ENCODE measurements at places on chromosomes 4 and X.

GRCh38 chr4:68218044-68218443 lies 27.4 kb downstream of the TMPRSS11B start:
- no peaks in the 10 kb centered on the region for H3K4me1 ChIP-seq
- H3K27me3 ChIP-seq: no peaks in the 10 kb centered on the region
- no peak for DNase-seq
- H3K27ac ChIP-seq: no peak overlapping the region

DNA sequence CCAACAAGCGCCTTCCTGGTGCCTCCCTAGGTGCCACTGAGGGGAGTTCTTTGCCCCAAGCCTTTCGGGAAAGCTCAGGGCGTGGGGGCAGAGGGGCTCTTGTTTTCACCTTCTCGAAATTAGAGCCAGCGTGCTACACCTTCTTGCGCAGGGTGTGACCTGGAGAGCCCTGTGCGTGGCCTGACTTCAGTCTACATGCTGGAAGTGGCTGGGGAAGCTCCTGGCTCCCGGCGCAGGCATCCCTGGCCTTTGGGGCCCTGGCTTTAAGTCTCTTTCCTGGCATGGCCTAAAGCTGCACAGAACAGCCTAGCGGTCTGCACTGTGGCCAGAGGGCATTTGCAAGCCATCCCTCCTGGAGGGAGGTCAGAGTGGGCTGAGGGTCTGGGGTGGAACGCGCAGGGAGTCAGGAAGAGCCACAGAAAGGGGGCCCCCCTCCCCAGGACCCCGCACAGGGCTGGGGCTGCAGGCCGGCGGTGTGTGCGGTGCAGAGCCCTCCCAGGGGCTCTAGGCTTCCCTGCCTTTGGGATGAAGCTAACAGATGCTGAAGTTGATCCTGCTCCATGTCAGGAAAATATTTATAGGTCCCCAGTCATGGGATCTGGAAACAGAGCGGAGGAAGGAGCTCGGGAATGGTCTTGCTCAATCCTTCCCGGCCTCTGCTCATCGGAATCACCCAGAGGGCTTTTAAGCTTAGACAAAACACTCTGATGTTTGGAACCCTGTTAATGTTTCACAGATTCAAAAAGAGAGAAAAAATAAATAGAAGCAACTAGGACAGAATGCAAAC lies 781 bp upstream of the SPON2 start:
- H3K4me1 ChIP-seq: peaks cover 3% of the 10 kb centered on the region
- H3K36me3 ChIP-seq: no peaks in the 10 kb centered on the region
- H3K27ac ChIP-seq: no peak overlapping the region
- DNase-seq: no peak

DNA sequence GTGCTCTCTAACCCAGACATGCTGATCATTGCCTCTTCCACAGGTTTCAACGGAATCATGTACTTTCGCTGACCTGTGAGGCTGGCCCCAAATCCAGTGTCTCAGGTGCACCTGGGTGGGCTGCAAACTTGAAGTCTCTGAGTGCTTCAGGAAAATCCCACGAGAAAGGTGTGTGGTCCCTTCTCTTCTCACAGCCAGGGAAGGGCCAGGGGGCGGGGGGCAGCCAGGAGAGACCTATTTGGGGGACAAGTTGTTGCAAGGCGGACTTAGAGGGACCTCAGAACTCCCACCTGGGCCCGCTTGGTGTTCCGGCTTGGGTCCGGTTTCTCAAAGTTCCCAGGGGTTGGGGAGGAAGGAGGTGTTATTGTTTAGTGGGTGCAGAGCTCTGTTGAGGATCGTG lies 80.0 kb downstream of the HMX1 start:
- H3K4me1 ChIP-seq: no peaks in the 10 kb centered on the region
- no peak overlapping the region for H3K4me3 ChIP-seq
- DNase-seq: no peak

GRCh38 chrX:118347736-118348135 lies 1.8 kb downstream of the WDR44 start:
- peak overlapping the region; percentile 79 for H3K4me3 ChIP-seq
- H3K27ac ChIP-seq: peak overlapping the region; percentile 24
- H3K27me3 ChIP-seq: no peaks in the 10 kb centered on the region

DNA sequence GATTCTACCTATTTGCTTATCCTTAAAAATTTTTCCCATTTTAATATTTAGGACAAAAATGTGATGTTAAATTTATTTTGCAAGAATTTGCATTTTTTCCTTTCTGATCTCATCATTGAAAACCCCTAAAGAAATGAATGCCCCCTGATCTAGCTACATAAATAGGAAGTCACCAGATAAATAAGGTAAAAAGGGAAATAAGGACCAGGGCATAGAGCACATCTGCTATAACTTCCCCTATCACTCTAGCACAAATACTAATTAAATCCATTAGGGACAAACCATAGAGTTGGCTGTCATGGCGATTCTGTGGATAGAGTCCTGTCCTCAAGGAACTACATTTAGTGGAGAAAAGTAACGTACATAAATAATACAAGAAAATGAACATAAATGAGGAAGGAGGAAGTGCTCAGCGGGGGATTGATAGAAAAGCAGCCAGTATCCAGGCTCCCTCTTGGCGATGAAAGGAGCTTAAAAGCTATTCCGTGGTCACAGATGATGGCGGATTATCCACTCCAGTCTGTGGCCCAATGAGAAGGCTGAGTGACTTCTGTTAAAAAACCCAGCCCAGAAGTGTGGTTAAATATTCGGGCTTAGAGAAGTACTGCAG lies 76.9 kb upstream of the RPL34 start:
- no peak for DNase-seq
- H3K27me3 ChIP-seq: no peaks in the 10 kb centered on the region
- H3K4me1 ChIP-seq: peaks cover 2% of the 10 kb centered on the region
- no peak overlapping the region for H3K27ac ChIP-seq

- no peak for DNase-seq
- H3K36me3 ChIP-seq: no peaks in the 10 kb centered on the region
- no peak overlapping the region for H3K27ac ChIP-seq
- no peaks in the 10 kb centered on the region for H3K27me3 ChIP-seq
Measured at GRCh38 chrX:98379134-98379533, 1495.4 kb downstream of the RPA4 start.

- peaks cover 3% of the 10 kb centered on the region for H3K27me3 ChIP-seq
- H3K27ac ChIP-seq: no peak overlapping the region
- no peaks in the 10 kb centered on the region for H3K36me3 ChIP-seq
- DNase-seq: no peak
Measured at GRCh38 chr4:57119054-57119651, 9.0 kb upstream of the IGFBP7 start.

GRCh38 chr4:69764311-69764710 lies 3.9 kb upstream of the SULT1B1 start:
- H3K4me3 ChIP-seq: no peak overlapping the region
- no peaks in the 10 kb centered on the region for H3K36me3 ChIP-seq
- H3K27me3 ChIP-seq: no peaks in the 10 kb centered on the region
- H3K4me1 ChIP-seq: peaks cover 33% of the 10 kb centered on the region
- no peak for DNase-seq

GRCh38 chr4:38231626-38232025 lies 271.4 kb downstream of the PTTG2 start:
- no peak overlapping the region for H3K27ac ChIP-seq
- H3K27me3 ChIP-seq: peaks cover 3% of the 10 kb centered on the region
- no peak for DNase-seq
- no peak overlapping the region for H3K4me3 ChIP-seq
- H3K4me1 ChIP-seq: no peaks in the 10 kb centered on the region

GRCh38 chr4:74934016-74934831 lies 1.3 kb downstream of the PARM1 start:
- no peak overlapping the region for H3K27ac ChIP-seq
- H3K4me1 ChIP-seq: no peaks in the 10 kb centered on the region
- H3K27me3 ChIP-seq: peaks cover 37% of the 10 kb centered on the region
- DNase-seq: no peak

DNA sequence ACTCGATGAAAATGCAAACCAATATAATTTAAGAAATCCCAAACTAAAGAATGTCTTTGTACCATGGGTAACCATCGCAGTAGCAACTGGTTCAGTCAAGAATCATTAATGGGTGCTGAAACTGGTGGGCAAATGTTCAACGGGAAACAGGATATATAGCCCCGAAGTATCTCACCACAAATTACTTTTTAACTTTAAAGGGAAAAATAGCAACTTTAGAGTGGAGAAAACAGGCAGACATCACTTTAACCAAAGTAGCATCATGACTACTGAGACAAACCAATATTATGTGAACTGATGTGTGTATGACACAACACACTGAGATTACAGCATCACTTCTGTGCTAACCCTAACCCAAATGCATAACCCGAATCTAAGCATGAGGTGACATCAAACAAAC lies 33.8 kb upstream of the SLAIN2 start:
- DNase-seq: no peak
- no peaks in the 10 kb centered on the region for H3K36me3 ChIP-seq
- no peak overlapping the region for H3K27ac ChIP-seq
- H3K4me3 ChIP-seq: no peak overlapping the region

DNA sequence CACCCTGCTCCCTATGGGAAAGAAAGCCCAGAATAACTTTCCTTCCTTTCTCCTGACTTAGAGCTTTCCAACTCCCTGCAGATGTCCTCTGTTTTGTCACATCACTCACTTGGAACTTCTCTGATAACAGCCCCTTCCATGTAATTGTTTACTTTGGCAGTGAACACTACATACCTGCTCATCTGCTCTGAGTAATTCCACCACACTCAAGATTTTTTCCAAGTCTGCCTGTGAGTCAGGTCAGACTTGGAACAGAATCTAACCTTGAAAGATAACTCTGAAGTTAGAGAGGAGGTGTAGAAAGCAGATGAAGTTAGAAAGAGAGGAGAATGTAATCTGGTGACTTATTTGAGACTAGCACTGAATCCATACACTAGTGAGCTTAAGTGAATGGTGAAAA lies 7.4 kb downstream of the MAGEB10 start:
- H3K4me3 ChIP-seq: no peak overlapping the region
- H3K27me3 ChIP-seq: no peaks in the 10 kb centered on the region

GRCh38 chr4:48190839-48191238 lies 56.8 kb upstream of the TXK start:
- H3K4me3 ChIP-seq: no peak overlapping the region
- no peaks in the 10 kb centered on the region for H3K4me1 ChIP-seq
- H3K27me3 ChIP-seq: no peaks in the 10 kb centered on the region
- DNase-seq: no peak

DNA sequence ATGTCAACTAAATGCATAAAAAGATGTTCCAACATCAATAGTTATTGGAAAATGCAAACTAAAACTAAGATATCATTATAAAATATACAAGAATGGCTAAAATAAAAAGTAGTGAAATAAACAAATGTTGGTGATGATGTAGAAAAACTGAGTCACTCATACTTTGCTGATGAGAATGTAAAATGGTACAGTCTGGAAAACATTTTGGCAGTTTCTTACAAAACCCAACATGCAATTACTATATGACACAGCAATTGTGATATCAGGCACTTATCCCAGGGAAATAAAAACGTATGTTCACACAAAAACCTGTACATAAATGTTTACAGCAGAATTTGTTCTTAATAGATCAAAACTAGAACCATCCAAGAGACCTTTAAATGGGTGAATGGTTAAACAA lies 182.6 kb downstream of the RTL9 start:
- no peak overlapping the region for H3K27ac ChIP-seq
- H3K4me1 ChIP-seq: no peaks in the 10 kb centered on the region
- DNase-seq: no peak

GRCh38 chr4:100843910-100844309 lies 326.1 kb upstream of the EMCN start:
- H3K27me3 ChIP-seq: no peaks in the 10 kb centered on the region
- DNase-seq: no peak
- no peak overlapping the region for H3K27ac ChIP-seq
- no peak overlapping the region for H3K4me3 ChIP-seq
- no peaks in the 10 kb centered on the region for H3K4me1 ChIP-seq

- no peaks in the 10 kb centered on the region for H3K27me3 ChIP-seq
- H3K27ac ChIP-seq: no peak overlapping the region
- H3K36me3 ChIP-seq: no peaks in the 10 kb centered on the region
- no peaks in the 10 kb centered on the region for H3K4me1 ChIP-seq
Measured at GRCh38 chrX:41419082-41419481, 28.1 kb upstream of the NYX start.

DNA sequence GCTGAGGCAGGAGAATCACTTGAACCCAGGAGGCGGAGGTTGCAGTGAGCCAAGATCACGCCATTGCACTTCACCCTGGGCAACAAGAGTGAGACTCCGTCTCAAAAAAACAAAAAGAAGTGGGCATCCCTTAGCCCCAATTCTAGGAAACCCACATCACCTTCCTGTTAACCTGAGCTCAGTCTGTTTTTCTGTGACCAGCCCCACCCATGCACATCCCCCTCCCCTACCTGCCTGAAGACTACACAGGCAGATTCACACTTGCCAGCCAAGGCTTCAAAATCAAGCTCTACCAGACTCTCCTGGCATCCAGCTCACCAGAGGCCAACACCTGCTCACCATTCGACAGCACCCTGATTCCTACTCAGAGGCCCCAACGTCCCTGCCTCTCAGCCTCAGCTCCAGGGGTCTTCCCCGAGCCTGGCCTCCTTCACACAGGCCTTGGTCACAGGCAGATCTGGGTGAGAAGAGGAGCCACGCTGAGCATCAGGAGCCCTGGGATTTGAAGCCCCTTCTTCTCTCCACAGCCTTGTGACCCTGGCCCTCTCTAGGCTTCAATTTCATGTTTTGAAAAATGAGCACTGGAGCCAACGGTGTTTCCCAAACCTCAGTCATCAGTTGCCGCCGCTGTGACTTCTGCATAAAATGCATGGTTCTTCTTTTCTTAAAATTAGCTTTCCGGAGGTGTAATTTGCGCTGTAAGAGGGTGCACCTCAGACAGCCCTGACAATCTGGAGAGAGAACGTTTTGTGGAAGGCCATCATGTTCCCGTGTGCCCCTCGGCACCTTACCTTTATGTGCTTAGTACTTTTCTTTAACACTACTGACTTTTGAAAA lies 47.3 kb downstream of the JAKMIP1 start:
- no peaks in the 10 kb centered on the region for H3K36me3 ChIP-seq
- H3K27ac ChIP-seq: no peak overlapping the region
- no peak for DNase-seq
- H3K4me3 ChIP-seq: no peak overlapping the region

DNA sequence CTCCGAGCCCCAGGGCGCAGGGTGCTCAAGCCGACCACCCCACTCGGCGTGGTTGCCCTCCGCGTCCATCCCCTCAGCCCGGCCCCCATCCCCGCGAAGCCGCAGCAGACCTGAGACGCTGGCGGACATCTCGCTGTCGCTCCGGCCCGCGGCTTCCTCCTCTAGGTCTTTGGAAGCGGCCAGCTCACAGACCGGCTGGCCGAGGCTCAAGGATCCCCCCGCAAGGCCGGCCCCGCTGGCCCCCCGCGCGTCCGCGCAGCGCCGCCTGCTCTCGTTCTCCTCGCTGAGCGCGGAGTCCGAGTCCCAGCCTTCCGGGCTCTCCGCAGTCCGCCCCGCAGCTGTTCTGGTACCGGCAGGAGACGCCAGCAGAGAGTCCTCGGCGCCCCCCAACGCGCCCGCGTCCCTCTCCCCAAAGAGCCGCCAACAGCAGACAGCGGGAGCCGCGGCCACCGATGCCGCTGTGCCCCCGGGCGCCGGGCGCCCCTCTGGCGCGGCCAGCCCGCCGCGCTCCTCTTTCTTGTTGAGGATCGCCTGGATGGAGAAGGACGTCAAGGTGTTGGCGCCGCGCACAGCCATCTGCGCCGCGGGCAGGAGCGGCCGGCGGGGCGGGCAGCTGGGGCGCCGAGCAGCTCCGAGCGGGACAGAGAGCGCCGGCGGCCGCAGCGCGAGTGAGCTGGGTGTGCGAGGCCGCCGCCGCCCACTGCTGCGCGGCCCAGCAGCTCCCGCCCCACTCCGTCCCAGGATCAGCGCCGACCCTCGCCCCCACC lies at the start of gene NKX3-2:
Gene NKX3-2, minus strand, starts transcription at position 670 of the 767 bp plus-strand sequence. Its CDS starts 94 bp downstream, at position 576.
- DNase-seq: no peak
- no peaks in the 10 kb centered on the region for H3K36me3 ChIP-seq
- peak within 1 kb of the TSS; percentile 9 for H3K4me3 ChIP-seq
- peaks cover 73% of the 10 kb centered on the region for H3K4me1 ChIP-seq
- H3K27ac ChIP-seq: no peak within 1 kb of the TSS
- peaks cover 9% of the 10 kb centered on the region for H3K27me3 ChIP-seq

Measured in T-cell (primary cell).